ENCODE measurements at places on chromosomes 1 and 21. TPM values are rescaled to one million over a fixed set of nuclear protein-coding genes. Genes with fewer than 3 reads are reported as not detected.

GRCh38 chr1:37197411-37197810 lies 163.1 kb upstream of the GRIK3 start:
- DNase-seq: no peak

GRCh38 chr1:165424454-165425216 lies 20.3 kb downstream of the RXRG start:
- DNase-seq: no peak

GRCh38 chr1:178093951-178094738 lies at the start of gene RASAL2:
Gene RASAL2, plus strand, starts transcription at chr1:178094104. Its CDS starts 389 bp downstream, at chr1:178094493.
- DNase-seq: peak; percentile 71

GRCh38 chr1:92924501-92924900 lies 36.8 kb downstream of the DIPK1A start:
- DNase-seq: no peak

DNA sequence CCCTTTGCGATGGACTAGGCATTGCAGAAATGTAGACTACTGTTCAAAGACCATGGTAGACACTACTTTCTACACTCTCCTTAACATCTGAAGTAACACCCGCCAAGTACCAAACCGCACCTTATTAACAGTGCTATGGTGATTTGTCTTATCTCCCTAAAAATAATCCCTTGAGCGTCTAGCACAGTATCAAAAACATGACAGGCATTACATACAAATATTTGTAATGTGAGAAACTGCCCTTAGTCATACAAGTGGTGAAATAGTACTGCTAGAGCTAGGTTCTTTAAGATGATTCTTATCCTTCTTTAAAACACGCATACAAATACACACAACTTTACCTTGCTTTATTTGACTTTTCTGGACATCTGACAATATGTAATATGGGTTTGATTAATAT lies 27.2 kb downstream of the PUM1 start:
- no peak for DNase-seq

DNA sequence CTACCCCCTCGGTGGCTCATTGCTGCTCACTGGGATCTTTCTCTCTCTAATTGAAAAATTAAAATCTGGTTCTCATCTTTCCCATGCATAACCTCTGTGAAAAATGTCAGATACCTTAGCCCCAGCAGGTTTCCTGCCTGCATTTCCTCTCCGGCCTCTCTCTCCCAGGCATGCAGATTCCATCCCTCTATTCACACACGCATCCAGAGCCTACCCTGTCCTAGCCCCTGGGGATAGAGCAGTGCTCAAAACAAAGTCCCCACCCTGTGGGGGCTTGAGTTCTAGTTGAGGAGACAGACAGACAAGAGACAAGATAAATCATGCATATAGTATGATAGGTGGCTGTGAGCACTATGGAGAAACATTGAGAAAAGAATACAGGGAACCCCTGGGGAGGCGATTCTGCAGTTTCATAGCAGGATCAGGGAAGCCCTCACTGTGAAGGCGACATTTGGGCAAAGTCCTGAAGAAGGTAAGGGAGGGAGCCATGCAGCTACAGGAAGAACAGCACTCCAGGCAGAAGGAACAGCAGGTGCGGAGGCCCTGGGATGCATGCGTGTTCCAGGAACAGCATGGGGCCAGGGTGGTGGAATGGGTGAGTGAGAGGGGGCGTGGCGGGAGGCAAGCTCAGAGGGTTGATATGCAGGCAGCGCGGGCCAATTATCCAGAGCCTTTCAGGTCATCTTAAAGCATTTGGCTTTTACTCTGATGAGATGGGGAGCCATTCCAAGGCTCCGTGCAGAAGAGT lies 3.5 kb upstream of the BSND start:
- DNase-seq: no peak

- DNase-seq: no peak
Measured at GRCh38 chr1:51463561-51463960, 55.5 kb downstream of the EPS15 start.

DNA sequence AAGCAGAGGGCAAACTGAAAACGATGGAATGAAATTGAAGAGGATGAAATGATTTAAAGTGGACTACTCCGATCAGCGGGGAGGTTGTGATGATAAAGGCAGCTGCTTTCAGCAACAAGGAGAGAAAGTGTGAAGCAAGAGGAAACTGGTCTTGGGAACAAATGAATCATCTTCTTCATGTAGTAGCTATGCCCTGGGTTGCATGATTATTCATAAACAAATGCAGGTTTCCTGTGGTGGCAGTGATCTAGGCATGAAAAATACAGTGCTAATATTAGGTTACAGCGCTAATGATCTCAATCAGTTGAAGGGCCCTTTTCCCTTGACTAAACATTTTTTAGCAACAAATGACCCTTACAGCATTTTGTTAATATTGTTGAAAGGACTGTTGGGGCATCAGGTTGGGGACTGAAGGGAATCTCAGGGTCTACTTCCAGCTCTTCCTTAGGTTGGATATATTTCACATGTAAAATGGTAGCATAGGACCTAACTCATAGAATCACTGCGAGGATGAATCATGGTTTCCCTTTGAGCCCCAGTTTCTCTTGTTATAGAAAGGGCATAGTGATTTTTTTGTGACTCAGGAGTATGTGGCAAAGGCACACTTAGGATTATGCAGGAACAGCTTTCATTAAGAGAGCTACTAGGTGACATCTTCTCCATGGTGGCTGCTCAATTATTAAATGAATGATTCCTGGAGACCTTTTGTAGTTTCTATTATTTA lies 1.9 kb upstream of the ZFYVE9 start:
- DNase-seq: no peak

DNA sequence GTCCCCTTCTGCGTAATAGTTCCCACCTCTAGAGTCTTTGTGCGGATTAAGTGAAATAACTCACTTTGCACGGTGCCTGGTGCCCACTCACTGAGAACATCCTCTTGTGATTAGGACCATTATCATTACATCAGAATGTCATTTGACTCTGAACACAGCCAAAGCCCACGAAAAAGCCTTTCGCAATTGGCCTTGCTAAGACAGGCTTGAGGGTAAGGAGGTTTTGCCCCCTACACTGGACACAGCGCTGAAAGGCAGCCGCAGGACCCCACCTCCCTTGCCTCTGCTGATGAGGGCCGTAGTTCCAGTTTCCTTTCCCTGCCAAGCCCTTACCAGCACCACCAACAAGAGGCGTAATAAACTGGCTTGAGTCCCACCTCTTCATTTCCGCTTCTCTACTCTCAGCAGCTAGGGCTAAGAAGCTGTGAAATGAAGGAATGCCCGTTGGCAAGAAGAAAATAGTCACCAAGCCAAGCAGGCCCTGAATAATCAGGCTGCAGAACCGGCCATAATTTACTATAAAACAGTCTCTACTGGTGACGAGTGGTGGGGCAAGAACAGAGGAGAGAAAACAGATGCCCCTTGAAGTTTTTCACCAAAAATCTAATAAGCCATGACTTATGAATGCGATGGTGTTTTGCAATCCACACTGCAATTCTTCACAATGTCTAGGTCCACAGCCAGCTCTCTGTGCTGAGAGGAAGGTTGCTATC lies 53.1 kb downstream of the SH3GLB1 start:
- DNase-seq: no peak

Gene CYP4A22
- polyA plus RNA-seq: 6.3 TPM

Gene BSND
- polyA plus RNA-seq: 4.5 TPM

Gene SLAMF8
- polyA plus RNA-seq: 0.61 TPM

Measured in renal pelvis (tissue), 12 donors.